ENCODE measurements at places on chromosomes 1 and 21.

GRCh38 chr1:58883037-58883887, 99.4 kb upstream of the JUN start:
- DNase-seq, result no peak

DNA sequence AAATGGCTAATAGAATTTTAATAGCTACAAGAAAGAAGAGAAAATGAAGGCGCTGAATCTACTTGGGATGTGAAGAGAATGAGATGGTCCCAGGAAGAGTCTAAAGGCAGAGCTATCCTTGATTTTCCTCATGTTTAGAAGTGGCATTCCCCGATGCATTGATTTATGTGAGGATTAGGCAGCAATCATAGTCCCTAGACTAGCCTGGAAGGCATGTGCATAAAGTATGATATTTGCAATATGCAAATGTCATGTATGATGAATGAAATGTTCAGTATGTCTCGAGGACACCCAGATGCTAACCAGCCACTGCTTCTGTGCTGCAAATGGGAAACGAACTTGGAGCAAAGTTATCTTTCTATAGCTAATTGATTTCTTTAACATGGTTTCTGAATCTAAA, 641.5 kb upstream of the PLXNA2 start:
- no peak for DNase-seq

DNA sequence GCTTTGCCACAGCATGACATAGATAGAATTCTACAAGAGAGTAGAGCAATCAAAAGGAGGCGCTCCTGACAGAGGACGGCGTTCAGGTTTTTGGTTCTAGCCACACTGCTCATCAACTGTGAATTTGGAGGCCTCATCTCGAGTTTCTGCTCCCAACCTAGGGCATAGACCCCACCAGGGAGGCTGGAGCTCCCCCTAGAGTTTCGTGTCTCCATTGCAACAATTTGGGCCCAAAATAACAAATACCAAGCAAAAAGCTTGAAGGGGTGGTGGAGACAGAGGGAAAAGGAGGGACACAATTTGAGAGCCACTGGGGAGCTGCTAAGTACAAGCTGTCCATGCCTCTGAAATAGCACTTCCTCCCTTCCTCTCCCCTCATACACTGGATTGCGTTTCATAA, 297.0 kb downstream of the GPATCH2 start:
- no peak for DNase-seq

- no peak for DNase-seq
Measured at GRCh38 chr1:51351907-51352306, 21.5 kb upstream of the TTC39A start.

GRCh38 chr1:102790997-102791396, 317.3 kb downstream of the COL11A1 start:
- DNase-seq, result no peak

- DNase-seq, result no peak
Measured at GRCh38 chr1:246602194-246602593, 35.9 kb downstream of the CNST start.

- no peak for DNase-seq
Measured at GRCh38 chr21:42112238-42112637, 41.1 kb downstream of the UMODL1 start.

DNA sequence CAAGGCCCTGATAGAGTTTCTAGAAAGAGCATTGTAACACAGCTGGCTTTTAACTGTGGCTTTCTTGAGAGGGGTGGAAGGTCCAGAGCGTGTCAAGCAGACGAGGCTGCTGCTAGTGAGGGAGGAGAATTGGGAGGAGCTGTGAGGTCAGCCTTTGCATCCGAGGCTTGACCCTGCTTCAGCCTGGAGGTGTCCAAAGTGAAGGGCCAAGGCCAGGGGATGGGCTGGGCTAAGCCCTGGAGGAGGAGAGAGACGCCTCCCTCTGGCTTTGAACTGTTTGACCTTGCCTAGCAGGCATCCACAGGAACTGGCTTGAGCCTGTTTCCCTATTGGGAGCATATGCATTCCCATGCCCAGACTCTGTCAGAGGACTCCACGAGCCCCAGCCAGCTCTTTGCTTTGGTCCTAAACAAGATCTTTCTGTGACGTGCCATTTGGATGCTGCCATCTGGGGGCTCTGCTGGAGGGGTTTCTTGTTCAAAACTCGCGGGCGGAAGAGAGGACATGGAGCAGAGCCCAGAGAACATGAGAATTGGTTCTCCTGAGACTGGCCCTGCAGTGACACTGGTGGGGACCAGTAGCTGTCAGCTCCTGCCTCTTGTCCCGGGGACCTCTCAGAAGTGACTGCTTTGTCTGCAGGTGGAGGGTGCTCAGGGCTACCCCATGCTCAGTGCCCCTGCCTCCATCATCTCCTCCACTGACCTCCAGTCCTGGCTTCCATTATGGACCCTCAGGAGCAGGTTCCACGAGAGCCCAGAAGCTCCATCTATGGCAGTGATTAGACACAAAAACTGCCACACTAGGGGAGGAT, 5.5 kb downstream of the ACTRT2 start:
- DNase-seq, result no peak

- DNase-seq, result no peak
Measured at GRCh38 chr1:162009501-162010174, 14.0 kb downstream of the OLFML2B start.

DNA sequence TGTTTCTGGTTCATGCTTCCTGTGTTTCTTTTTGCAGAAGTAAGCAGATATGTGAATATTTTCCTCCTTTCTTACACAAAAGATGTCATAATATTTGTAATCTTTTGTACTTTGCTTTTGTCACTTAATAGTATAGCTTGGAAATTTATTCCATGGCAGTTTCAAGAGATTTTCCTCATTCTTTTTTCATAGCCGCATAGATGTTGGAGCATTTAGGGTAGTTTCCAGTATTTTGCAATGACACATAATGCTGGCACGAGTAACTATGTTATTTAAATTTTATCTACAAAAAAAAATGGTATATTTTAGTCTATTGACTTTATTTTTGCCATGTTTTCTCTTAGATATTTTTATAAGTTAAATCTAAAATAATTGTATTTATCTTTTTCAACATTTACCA, 40.7 kb downstream of the AGO3 start:
- DNase-seq, result no peak

DNA sequence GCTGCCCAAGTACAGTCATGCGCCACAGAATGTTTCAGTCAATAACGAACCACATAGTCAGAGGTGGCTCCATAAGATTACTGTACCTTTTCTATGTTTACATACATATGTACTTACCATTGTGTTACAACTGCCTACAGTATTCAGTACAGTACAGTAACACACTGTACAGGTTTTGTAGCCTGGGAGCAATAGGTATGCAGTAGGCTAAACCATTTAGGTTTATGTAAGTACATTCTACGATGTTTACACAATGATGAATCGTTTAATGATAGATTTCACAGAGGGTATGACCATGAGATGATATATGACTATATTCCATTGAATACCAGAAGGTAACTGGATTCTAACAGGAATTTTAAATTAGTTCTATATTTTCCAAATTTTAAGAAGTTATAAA, 10.5 kb downstream of the YY1AP1 start:
- DNase-seq, result no peak
